Stimulated activated CD4-positive, alpha-beta T cell treated with anti-CD3 and anti-CD28 coated beads, Interleukin-1b, Interleukin-23, amount 100 ng/mL, for 1 hour (primary cell): ENCODE measurements at places on chromosomes 7 and 10.
A peak's percentile ranks its signal among the peaks of the same experiment; 100 is the strongest.

DNA sequence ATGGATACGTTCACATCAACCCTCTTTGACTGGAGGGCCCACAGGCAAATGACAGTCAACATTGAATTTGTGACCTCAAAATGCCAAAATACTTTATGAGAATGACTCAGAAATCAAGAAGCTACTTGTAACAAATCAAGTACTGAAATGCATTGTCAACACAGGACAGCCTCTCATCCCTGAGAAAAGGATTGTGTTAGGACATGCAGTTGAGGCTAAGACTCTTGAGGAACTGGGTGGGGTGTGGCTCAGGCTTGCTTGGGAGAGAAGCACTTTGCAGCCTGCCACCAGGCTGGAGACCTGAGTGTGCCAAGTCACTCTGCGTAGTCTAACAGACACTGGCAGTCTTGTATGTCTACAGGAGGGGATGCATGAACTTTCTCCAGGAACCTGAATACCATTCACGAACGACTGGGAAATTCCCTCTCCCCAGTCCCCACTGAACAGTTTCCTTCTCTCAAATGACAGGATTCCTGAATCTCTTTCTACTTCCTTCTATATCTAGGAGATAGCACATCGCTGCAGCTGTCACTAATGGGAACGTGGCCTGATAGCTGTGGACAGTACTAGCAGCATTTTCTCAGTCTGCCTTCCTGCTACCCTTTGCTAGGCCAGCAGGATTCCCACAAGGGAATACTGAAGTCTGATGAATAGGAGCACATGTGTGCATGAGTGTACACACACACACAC, 3.3 kb upstream of the SMO start:
- no peak for DNase-seq

- no peak for DNase-seq
Observed at GRCh38 chr10:120177330-120177729, 279.7 kb upstream of the PLPP4 start.

GRCh38 chr10:85682621-85683020, 684.0 kb downstream of the GRID1 start:
- no peak for DNase-seq

- DNase-seq = no peak
Observed at GRCh38 chr7:114508086-114508485, 93.5 kb downstream of the FOXP2 start.

GRCh38 chr10:87700031-87700796, 40.5 kb downstream of the PAPSS2 start:
- DNase-seq = no peak

GRCh38 chr10:10847387-10847786, 170.3 kb upstream of the CELF2 start:
- DNase-seq = no peak

GRCh38 chr10:95414016-95414830, 123.4 kb upstream of the PDLIM1 start:
- DNase-seq = no peak

GRCh38 chr10:48658243-48658974, 26.3 kb upstream of the WDFY4 start:
- DNase-seq = peak; percentile 30

GRCh38 chr7:25656581-25657026, 428.3 kb upstream of the NPVF start:
- DNase-seq = no peak

- no peak for DNase-seq
Observed at GRCh38 chr10:72709041-72709440, 17.1 kb downstream of the MCU start.
